Brain pericyte (primary cell): ENCODE measurements at places on chromosomes 1 and 21.

DNA sequence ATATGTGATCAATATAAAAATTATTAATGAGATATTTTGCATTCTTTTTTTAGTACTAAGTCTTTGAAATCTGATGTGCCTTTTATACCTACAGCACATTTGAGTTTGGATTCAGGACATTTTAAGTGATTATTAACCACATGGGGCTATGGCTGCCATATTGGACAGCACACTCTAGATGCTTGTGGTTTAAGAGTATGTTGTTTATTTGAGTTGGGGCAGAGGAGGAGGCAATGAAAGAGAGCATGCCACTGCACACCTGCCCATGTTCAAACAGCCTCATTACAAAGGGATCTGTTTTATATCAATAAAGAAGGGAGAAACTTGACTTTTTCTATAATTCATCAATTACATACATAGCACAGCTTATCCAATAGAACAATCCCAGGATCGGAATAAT lies 99.4 kb upstream of the EDEM3 start:
- DNase-seq, result no peak

DNA sequence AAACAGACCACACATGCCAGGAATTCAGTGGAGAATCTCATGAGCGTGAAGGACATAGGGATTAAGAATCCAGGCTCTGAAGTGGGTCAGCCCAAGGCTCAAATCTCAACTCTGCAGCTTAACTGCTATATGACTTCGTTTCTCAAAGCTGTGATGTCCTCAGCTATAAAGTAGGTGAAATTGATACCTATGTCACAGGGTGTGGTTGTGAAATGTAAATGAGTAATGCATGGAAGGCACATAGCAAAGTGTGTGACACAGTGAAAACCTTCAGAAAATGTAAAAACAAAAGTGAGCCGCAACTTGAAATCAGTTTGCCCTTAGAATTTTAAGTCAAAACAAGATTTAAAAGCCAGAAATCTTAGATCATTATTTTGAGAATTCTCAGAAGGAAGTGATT lies 145.7 kb upstream of the PRMT6 start:
- no peak for DNase-seq

DNA sequence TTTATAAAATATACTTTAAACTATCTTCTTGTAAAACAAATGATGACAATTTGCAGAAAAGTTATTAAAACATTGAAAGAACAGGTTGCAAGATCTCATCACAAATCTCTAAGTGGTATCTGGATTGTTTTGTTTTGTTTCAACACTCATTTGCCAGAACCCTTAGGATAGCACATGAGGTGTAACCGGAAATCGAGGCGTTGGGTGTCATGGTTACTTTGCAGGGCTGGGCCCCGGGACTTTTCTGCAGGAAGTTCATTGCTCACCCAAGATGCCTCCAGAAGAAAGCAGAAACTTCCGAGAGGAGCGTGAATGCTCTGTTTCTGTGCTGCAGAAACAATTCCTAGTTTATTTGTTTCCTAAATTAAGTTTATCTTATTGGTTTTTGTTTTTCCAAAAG lies 2.5 kb downstream of the DISC1 start:
- DNase-seq, result no peak

DNA sequence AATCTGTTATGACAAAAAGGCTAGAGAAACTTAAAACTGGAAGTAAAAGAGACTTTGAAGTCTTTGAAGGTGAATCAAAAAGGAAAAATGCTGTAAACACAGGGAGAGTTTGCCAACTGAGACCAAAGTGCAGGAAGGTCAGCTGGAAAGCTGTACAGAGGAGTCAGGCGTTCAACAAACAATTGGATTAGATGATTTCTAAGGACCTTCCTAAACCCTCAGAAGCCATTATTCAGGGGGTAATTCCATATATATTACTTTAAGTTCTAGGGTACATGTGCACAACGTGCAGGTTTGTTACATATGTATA lies 156.8 kb downstream of the ZBTB18 start:
- no peak for DNase-seq

DNA sequence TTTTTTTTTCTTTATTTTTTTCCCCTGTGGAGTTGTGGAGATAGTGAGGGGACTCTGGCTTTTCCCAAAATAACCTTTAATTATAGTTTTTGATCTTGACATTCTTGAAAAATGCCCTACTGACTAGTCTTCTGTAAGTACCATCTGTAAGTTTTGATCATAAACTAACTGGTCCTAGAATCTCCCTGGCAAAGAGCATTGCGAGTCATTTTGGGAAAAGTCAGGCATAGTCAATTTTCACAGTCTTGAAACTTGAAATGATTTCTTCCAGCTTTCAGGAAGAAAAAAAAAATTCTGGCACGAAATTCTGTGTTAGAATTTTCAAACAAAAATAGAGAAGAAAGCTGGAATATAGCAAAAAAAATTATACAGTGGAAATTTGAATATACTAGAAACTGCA lies 181.2 kb upstream of the SNX7 start:
- DNase-seq, result no peak

- no peak for DNase-seq
These were observed 36.4 kb upstream of the CLDN14 start for GRCh38 chr21:36516281-36516680.

DNA sequence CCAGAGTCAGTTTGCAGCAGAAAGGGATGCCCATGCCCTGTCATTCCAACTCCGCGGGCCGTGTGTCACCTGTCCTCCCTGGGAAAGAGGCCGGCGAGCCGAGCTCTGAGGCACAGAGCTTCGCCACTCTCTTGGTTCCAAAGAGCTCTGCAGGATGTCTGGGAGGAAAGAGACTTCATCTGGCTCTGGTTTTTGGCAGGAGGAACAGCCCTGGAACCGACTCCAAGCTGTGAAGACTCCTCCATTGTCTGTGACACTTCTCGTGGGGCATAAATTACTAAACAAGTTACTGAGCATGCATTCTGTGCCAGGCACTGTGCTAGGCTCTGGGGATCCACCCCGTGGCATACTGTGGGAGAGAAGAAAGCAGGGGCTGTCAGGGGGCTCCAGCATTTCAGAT lies 3.9 kb upstream of the FAM151A start:
- DNase-seq, result no peak

DNA sequence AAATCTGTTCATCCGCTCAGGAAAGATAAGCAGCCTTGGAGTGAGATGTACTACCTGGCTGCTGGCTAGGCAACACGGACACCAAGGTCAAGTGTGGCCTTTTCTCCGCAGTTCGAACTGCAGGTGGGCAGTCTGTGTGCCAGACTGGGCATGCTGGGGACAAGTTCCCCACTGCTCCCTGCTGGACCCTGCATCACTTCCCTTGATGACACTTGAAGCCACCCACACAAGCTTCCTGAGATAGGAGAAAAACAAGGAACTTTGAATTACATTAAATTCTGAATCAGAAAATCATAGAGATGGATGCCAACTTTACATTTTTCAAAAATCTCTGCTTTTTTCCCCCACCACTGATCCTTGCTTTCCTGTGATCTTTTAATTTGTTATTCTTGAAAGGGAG lies 38.3 kb downstream of the BEND5 start:
- no peak for DNase-seq

DNA sequence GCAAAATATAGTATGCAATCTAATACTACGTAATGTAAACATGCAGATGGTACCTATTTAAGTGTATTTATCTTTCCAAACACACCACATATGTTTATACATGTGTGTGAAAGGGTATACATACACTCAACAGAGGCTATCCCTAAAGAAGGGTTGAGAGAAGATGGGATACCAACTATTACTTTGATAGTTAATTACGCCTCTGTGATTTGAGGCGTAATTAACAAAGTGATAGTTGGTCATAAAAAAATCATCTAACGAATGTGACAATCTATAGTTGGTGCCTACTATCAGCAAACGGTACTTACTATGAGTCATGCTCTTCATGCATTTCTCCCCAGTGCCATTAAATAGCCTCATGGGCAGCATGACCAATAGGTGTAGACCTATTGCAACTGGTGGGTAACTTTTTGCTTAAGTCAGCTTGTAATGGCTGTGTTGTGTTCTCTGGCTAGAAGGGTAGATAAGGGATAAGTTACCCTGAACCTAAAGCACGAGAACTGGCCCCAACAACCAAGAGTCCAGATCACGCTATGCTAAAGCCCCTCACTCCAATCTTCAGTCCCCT lies 15.3 kb downstream of the RCAN1 start:
- no peak for DNase-seq

DNA sequence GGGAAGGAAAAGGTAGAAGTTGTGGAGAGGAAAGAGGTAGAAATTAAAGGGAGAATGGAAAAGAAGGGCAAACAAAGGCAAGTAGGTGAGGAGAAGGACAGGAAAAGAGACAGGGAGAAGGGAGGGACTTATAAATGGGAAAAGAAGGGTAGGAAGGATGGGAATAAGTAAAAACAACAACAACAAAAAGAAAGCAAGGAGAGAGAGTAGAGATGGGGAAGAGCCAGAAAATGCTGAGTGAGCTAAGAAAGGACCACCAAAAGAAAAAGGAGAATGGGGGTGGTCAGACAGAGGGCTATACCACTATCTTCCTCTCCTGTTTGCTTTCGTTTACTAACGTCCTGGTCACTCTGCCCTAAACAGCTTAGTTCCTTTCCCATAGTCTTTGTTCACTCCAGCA lies 1.7 kb upstream of the CMPK1 start:
- DNase-seq, result no peak

DNA sequence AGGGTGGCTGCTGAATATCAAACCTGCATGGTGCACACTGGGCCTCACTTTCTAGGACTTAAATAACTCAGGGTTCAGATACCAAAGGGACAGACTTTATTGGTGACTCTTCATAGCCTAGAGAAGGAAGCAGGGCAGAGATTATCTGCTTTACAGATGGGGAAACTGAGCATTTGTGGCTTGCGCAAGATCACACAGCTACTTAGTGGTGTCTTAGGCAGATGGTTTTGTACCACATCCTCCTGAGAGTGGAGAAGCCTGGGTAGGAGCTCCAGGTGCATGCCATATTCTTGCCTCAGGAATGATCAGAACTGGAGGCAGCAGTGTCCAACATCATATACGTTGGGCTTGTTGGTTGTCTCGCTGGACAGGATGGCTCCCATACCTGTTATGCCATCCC lies 6.8 kb upstream of the DPH2 start:
- DNase-seq, result no peak

- no peak for DNase-seq
These were observed 1.3 kb downstream of the MEF2D start for GRCh38 chr1:156499194-156499841.

DNA sequence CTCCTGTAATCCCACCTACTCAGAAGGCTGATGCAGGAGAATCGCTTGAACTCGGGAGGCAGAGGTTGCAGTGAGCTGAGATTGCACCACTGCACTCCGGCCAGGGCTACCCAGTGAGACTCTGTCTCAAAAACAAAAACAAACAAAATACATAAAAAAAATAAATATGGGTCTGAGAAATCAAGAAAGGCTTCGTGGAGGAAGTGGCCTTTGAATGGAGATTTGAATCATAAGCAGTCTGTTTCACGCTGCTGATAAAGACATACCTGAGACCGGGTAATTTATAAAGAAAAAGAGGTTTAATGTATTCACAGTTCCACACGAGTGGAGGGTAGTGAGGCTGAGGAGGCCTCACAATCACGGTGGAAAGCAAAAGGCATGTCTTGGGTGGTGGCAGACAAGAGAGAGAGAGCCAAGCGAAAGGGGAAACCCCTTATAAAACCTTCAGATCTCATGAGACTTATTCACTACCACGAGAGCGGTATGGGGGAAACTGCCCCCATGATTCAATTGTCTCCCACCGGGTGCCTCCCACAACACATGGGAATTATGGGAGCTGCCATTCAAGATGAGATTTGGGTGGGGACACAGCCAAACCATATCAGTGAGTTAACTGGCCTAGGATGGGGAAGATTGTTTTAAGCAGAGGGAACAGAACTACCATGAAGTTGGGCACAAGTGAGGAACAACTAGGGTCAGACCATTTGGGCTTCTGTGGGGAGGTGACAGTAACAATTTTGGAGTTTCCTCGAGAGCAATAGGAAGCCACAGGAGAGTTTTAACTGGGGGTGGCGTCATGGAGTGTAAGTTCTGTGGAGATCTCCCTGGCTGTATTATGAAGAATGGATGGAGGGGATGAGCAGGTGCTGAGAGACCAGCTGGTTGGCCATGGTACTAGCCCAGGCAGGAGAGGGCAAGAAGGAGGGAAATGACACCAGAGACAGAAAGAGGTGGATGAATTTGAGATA lies 22.2 kb upstream of the WNT4 start:
- no peak for DNase-seq

- no peak for DNase-seq
These were observed 143.7 kb downstream of the DNM3 start for GRCh38 chr1:171984850-171985485.

DNA sequence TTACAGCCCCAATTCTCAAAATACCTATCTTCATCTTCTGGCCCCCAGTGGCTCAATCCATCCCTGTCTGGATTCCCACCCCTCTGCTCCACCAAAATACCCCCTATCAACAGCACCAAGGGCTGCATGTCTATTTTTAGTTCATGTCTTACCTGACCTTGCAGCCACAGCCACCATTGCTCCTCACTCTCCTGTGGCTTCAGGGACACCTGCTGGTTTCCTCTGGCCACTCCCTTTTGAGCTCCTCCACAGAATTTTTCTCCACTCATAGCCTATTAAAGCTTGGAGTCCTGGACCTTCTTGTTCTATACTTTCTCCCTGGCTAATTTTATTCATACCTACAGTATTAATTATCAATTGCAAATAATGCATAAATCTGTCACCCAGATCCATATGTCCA lies 125.3 kb upstream of the NGF start:
- DNase-seq, result no peak

GRCh38 chr1:204466416-204467405 lies 27.9 kb downstream of the PIK3C2B start:
- DNase-seq, result no peak

- DNase-seq, result no peak
These were observed 11.7 kb downstream of the CCNL2 start for GRCh38 chr1:1387098-1388077.

GRCh38 chr1:116808848-116809508 lies 54.7 kb downstream of the CD2 start:
- DNase-seq, result no peak

- no peak for DNase-seq
These were observed 7.4 kb downstream of the NFIA start for GRCh38 chr1:61089741-61090140.

DNA sequence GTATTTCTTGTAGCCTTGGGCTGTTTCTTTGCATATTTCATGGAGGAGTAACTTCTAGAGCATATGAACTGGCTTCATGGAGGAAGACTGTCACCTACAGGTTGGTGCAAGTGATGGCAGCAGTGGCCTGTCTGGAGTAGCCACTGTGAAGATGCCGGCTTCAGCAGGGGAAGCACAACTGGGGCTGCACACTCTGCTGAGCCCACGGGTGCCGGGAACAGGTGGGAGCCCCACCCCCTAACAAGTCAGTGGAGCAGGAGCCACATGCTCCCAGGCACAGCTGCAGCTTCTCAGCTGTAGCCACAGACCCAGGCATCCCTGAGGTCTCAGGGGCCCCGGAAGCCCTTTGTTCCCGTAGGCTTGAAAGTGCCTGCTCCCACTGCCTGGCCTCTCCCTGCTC lies 43.2 kb upstream of the C1orf185 start:
- DNase-seq, result no peak

GRCh38 chr1:244834543-244835275 lies 749 bp upstream of the COX20 start:
- peak; percentile 65 for DNase-seq
